Osteoblast (primary cell): ENCODE measurements at places on chromosomes 11 and 22. TPM values are rescaled to one million over a fixed set of nuclear protein-coding genes. Genes with fewer than 3 reads are reported as not detected.

The CARD10 gene
- 11.9 and 12.7 TPM in 2 replicates for total RNA-seq

GRCh38 chr11:117449111-117449693 lies 121.5 kb downstream of the CEP164 start:
- no peak for DNase-seq

The USH1C gene
- total RNA-seq = not detected in 2 replicates

- DNase-seq = peak; percentile 69
Measured at GRCh38 chr11:12376259-12377081, 901 bp upstream of the PARVA start.

The HORMAD2 gene
- total RNA-seq = under 0.01 TPM in 2 replicates

DNA sequence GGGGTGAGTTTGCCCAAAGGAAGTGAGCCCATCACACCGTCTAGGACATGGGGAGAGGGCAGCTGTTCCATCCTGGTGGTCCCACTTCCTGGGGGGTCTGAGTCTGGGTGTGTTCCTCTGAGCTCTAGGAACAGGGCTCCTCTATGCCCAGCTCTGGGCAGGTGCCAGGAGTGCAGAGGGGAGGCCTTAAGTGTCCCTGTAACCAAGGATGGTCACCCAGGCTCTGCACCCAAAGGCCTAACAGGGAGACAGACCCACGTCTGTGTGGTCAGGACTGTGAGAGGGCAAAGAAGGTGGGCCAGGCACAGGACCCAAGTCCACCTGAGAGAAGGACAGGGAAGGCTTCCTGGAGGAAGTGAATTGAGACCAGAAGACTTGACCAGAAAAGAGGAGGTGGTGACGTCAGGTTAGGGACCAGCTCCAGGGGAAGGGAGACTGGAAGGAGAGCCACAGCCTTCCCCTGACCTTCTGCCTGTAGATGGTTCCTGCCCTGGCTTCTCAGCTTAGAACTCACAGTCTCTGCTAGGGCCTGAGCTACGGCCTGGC lies 11.3 kb upstream of the TCF20 start:
- DNase-seq = peak; percentile 67
